ENCODE measurements at places on chromosomes 4 and X.

DNA sequence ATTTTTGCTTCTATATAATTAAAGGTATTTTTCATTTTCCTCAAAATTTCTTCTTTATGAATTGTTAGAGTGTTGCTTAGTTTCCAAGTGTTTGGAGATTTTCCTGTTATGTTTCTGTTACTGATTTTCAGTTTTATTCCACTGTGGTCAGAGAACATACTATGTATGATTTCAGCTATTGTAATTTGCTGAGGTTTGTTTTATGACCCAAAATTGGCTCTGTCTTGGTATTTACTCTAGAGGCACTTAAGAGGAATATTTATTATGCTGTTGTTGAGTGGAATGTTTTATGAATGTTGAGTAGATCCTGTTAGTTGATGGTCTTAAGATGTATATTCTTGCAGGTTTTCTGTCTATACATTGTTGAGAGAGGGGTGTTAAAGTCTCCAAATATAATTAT lies 263.5 kb downstream of the PABPC4L start:
- DNase-seq, result no peak

- no peak for DNase-seq
These were observed 9.0 kb downstream of the DOCK11 start for GRCh38 chrX:118504581-118504980.

- no peak for DNase-seq
These were observed 672 bp downstream of the TCEAL3 start for GRCh38 chrX:103608306-103608963.

DNA sequence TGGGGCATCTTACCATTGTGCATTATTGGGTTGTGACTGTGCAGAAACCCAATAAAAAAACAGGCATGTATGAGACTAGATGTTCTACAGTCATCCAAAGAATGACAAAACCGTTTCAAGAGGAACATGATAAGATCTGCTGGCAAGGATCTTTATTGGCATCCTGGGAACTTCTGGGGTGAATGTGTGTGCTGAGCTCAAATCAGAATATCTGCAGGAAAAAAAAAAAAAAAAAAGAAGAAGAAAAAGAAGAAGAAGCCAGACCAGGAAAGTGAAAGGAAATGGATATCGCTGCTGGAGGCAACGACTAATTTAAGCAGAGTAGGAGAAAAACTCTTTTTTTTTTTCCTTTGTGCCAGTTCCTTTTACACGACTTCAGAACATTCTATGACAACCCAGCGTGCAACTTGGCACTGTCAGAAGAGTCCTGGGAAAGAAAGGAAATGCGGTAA lies 484.2 kb upstream of the BOD1L1 start:
- DNase-seq, result no peak

DNA sequence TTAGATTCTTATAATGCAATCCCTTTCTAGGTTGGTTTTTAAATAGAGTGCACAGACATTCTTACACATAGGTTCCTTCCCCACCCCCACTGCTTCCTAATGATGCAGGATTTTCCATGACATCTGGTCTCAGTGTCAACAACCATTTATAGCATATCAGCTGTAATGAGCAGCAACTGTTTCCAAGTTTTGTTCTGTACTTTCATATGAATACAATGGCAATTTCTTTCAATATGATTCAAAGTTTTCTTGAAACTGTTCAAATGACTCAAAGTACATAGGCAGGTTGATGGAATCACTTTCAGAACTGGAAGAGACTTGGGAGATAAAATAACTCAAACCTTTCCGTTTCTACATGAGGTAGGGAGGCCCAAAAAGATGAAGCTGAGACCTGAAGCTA lies 220.7 kb downstream of the CAMK2D start:
- no peak for DNase-seq

All from C1 segment of cervical spinal cord (tissue), 14 donors.